Activated CD4-positive, alpha-beta T cell treated with anti-CD3 and anti-CD28 coated beads, Interleukin-2, amount 50 U/mL, for 4 hours (primary cell): ENCODE measurements at places on chromosomes 2 and 18.

DNA sequence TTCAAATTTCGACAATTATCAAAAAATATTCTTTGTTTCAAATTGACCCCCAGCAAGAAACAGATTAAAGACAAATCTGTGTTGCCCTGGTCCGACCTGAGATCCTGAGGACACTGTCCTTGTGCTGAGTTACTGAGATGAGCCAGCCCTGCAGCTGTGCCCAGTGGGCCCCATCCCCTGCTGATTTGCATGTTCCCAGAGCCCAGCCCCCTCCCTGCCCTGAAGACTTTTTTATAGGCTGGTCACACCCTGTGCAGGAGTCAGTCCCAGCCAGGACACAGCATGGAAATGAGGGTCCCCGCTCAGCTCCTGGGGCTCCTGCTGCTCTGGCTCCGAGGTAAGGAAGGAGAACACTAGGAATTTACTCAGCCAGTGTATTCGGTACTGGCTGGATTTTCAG is 31.4 kb upstream of the ZNG1B start:
- no peak for DNase-seq

DNA sequence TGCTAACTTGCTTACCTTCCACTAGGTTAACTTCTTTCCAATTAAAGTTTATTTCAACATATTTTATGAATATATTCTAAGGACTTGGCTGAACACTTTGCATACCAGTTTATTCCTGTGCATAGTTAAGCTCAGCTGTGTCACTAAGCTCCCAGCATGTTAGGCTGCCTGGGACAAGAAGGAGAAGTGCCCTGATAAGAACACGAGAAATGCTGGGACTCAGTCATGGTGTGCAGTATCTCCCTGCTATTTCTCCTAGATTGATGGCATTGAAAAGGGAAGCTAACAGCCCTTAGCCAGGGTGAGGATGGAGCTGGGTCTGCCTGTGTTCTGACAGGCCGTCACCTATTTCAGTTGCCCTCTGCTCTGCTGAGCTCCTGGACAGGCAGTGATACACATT is 164.3 kb downstream of the TRABD2A start:
- no peak for DNase-seq

GRCh38 chr2:59027320-59027719 is 786.2 kb upstream of the FANCL start:
- DNase-seq, result no peak

DNA sequence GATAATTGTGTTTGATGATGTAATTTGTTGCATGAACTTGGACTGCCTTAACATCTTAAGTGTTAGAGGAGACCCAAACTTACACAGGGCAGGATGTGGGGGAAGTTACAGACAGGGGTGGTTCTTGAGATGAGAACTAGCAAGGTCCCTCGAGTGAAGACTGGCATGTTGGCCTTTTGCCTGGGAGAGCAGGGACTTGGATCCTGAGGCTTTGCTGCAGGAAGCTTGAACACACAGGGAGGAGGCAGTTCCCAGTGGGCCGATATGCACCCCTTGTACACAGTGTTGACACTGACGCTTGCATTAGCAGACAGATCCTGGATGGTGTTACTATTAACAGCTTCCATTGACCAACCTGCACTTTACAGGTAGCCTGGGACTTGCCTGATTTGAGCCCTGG is 47.5 kb downstream of the CHRNA1 start:
- no peak for DNase-seq

DNA sequence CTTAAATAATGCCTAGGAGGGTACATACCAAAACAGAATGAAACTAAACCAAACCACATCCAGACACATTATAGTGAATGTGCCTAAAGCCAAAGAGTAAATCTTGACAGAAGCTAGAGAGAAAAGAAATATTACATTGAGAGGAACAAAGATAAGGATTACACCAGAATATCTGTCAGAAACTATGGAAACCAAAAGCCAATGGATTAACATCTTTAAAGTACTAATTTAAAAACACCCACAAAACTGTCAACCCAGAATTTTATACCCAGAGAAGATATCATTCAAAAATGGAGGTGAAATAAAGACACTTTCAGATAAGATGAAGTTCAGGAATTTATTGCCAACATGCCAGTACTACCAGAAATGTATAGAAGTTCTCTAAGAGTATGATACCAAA is 198.5 kb upstream of the ZEB2 start:
- DNase-seq, result no peak

DNA sequence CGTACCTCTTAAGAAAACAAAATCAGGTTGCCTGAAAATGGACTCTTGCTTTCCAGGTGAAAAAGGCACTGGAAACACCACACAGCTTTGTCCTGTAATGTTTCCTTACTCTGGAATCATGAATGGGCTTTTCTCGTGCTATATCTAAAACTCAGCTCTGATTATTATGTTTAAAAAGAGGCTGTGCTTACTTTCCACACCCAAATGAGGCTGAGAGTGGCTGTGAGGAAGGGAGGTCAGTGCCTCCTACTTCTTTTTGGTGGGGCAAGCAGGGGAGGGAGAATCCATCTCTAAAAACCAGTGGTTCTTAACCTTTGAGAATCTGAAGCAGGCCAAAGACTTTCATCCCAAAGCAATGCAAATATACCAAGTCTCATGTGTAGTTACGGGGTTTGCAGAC is 148.6 kb downstream of the FAM210A start:
- no peak for DNase-seq

GRCh38 chr2:128496700-128497099 is 178.0 kb upstream of the HS6ST1 start:
- DNase-seq, result no peak
